ENCODE measurements at places on chromosomes 7 and 10.

DNA sequence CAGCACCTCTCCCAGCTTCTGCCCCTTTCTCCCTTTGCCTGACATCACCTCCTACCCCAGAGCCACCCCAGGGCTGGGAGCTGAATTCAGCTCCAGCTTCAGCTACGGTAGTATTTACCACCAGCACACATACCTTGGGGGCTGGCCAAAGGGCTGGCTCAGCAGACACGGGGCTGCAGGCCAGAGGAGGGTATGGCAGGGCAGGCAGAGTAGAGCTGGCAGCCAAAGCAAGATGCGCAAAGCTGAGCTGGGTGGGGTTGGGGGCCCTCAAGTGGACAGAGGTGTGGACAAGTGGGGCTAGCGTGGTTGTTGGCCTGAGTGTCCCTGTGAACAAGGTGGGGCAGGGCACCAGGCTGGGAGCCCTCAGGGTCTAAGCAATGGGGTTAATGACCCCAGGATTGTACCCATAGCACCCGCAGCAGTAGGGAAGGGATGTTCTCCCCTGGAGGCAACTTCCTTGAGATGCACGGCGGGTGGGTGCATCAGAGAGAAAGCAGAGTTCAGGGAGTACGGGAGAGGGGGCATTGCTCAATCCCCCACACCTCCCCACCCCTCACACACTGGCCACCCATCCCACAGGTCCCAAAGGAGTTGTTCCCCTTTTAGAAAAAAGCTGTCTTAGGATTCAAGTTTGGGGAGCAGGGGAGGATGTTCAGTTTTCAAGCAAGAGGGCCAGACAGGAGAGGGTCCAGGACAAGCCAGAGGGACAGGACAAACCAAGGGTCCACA lies 8.0 kb downstream of the VSIR start:
- DNase-seq, result peak; percentile 78

DNA sequence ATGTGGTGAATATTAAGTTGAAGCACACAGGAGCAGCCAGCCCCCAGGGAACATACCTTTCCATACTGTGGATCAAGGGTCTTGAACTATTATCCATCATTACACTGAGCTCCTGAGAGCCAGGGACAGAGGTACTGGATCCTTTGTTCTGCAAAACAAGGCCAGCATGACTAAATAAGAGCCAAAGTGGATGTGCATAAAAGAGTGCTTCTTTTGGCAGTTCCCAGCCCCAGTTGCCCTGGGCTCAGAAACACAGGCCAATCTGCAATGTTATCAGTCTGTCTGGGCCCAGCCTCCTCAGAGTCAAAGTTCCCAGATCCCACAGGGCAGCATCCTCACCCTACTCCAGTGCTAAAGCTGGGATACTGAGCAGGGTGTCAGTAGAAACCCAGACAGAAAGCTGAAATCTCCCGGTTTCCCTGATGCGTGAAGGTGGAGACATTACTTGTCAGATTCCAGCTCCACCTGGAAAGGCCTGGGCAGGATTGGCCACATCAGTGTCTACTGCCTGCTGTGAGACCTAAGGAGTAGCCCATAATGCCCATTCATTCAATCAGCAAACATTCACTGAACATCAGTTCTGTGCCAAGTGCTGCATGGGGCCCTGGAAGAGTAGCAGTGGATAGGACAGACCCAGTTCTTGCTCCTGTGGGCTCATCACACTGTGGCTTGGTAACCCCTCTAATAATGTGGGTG lies 342.7 kb downstream of the CXCL12 start:
- no peak for DNase-seq

- peak; percentile 9 for DNase-seq
Measured at GRCh38 chr7:87113077-87113476, 39.2 kb upstream of the DMTF1 start.

DNA sequence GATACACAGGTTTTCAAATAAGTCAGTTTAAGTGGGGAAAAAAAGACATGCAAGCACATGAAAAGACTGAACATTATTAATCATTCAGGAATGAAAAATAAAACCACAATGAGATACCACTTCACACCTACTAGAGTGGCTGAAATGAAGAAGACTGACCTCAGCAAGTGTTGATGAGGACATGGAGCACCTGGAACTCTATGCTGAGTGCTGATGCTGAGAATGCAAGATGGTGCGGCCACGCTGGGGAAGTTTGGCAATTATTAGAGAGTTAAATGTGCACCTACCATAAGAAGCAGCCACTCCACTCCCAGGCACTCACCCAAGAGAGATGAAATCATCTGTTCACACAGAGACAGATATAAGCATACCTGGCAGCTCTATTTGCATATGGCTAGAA lies 32.9 kb upstream of the ELFN1 start:
- DNase-seq, result no peak

- no peak for DNase-seq
Measured at GRCh38 chr10:79358811-79359210, 11.5 kb downstream of the PPIF start.

DNA sequence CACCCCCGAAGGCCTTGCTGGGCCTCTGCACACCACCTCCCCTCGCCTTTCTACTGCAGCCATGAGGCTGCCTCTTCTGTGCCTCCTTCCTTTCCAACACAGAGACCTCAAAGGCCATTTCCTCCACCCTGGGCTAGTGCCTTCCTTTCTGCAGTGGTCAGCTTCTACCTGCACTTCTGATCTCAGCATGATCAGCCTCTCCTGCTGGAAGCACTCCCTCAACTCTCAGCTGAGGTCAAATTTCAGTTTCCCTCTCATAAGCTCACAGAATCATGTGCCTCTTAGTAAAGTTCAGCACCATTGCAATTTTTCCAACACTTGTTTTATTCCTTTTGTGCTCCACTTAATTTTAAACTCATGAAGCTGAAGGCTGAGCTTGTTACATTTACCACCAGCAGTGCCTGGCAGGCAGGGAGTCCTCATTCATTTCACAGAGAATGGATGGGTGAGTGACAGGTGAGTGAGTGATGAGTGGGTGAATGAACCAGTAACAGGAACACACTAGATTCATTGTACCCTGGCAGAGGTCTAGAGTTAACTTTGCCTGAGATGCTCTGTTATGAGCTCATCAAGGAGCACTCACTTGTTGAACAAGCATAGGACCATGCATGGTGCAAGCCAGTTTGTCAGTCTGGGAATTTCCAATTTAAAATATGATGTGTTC lies 124.0 kb upstream of the PRSS58 start:
- DNase-seq, result no peak

DNA sequence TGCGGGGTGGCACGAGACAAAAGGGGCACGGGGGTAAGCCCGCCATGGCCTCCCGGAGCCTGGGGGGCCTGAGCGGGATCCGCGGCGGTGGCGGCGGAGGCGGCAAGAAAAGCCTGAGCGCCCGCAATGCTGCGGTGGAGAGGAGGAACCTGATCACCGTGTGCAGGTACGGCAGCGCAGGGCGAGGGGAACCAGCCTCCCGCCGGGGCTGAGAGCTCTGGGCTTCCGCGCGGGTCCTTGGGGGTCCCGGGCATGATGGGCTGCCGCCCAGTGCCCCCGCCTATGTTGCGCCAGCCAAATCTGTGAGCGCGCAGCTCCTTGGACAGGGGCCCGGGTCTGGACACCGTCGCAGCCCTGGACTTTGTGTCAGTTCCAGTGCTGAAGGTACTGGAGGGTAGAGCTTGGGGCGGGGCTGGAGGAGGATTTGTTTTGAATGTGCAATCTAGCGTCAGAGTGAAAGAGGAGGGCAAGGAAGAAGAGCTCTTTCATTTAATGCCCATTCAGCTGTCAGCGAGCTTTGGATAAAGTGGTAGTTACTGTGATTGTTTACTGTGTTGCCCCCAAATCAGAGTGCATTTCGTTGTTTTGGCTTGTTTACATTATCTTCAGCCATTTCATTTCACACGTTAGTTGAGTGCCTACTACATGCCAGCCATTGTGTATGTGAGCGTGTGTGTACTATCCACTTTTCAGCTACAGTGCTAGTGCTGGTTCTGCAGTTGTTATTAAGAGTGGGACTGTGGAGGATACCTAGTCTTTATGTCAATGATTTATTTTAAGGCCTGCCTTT lies 777 bp downstream of the RUNDC3B start:
- peak; percentile 51 for DNase-seq

DNA sequence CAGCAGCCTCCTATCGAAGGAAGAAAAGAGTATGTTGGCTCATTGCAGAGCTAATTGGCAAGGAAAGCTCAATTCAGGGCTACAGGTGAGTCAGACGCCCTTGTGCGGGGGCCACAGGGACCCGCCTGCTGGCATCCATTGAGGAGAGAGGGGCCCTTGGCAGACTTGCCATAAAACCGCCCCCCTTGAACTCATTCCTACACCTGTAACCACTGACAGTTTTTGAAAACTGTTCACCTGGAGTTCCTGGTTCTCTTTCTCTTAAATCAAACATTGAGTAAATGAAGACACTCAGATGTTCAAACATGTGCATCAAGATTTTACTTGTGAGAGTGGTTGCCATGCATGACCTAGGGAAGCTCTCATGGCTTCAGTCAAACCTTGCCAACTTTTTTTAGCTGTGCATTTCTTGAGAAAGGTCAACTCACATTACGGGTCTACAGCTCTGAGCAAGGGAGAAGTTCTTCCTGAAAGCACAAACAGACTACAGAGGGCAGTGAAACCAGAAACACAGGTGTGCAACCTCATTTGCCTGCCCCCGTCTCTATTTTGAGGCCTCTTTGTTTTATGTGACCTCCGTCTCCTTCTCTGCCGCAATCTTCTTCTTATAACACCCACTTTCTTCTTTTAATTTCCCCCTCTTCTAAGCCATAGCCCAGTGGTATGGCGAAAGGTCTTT lies 87.8 kb downstream of the TBXAS1 start:
- peak; percentile 9 for DNase-seq

GRCh38 chr7:149156898-149157297 lies 9.6 kb downstream of the ZNF398 start:
- DNase-seq, result no peak

- no peak for DNase-seq
Measured at GRCh38 chr7:97595439-97595838, 136.4 kb upstream of the TAC1 start.

DNA sequence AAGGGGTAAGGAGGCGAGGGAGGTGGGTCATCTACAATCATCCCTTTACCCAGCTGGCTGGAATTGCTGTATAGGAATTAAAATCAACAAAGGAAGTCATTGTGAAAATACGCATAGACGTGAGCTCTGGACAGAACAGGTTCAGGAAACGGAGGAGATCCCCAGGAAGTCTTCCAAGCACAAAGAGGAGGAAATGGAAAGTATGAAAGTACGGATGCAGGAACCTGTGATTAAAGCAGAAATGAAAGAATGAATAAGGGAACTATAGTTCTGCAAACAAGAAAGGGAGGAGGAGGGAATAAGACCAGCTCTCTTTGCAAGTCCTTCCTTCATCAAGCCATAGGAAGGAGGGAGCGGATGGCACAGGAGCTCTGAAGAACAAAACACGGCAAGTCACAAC lies 61.8 kb downstream of the PYROXD2 start:
- DNase-seq, result no peak

DNA sequence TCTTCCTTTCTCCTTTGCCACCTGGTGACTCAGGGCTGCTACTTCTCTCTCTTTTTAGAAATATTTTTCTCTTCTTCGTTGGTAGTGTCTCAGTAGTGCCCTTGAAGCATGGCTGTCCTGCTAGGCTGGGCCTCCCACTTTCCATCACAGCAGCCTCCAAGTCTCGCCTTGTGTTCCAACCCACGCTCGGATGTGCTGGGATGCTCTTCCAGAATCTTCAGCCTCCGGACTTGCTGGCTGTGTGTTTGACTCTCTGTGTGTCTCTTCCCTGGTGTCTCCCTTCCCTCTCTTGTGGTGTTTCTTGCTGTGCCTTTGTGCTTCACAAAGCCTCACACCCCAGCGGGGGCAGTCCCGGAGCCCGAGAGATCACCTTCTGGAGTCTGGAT lies 100.5 kb downstream of the INPP5A start:
- DNase-seq, result no peak

DNA sequence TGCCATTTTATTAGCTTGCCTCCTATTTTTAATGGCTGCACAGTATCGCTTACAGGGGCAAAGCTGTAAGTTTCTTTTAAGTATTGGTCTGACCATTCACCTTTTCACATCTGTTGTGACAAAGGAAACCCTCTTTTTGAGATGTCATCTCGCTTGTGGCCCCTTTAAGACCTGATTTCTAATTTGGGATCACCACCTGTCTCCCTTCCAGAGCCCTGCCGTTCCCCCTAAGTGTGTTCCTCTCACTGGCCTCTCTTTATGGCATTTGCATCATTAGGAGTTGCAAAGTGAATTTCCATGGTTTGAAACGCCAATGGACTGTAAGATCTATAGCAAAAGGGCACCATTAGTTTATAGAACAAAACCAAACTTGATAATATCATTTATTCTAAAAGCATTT lies 1.4 kb downstream of the EPDR1 start:
- DNase-seq, result no peak

- no peak for DNase-seq
Measured at GRCh38 chr7:26379711-26380110, 88.0 kb downstream of the SNX10 start.

DNA sequence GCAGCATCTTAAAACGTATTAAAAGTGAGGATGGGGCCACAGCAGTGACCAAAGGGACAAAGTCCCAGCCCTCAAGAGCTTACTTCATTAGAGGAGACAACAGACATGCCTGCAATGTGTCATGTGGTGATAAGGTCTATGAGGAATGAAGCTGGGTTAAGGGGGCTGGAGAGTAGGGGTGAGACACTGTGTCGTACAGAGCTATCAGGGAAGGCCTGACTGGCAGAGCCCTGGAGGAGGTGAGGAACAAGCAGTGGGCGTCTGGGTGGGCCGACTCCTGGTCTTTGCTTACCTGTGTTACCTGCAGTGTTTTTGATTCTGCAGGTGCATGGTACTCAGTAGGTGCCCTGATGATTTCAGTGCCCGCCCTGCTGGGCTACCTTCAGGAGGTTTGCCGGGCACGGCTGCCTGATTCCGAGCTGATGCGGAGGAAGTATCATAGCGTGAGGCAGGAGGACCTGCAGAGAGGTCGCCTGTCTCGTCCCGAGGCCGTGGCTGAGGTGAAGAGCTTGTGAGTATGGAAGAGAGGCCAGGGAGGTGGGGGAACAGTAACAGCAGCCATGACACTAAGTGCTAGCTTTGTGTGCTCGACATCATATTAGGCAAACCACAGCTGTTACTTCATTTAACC lies 7.6 kb downstream of the ZFYVE27 start:
- DNase-seq, result no peak

DNA sequence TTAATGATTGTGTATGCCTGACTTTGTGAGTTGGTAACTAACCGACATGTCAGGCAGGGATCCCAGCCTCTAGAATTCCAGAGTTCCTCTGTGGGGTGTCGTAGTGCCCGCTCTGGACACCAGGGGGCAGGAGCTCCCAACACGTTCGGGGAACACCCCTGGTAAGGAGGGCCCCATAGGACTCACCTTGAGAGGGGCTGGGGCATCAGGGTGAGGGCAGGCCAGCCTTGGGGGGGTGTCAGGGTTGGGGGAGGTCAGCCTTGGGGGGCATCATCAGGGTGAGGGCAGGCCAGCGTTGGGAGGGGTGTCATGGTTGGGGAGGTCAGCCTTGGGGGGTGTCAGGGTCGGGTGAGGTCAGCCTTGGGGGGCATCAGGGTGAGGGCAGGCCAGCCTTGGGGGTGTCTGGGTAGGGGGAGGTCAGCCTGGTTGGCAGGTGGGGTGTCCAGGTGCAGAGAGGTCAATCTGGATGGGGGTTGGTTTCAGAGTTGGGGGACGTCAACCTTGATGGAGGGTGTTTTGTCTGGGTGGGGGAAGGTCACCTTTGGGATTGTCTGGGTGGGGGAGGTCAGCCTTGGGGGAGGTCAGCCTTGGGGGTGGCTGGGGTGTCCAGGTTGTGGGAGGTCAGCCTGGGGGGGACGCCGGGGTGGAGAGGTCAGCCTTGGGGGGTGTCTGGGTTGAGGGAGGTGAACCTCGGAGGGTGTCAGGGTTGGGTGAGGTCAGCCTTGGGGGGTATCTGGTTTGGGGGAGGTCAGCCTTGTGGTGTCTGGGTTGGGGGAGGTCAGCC lies 45.6 kb upstream of the SUN1 start:
- peak; percentile 74 for DNase-seq

- peak; percentile 23 for DNase-seq
Measured at GRCh38 chr10:110872984-110873923, 1.5 kb downstream of the PDCD4 start.

Data from GM23248 (cell line).